ENCODE measurements at places on chromosomes 1 and 21. TPM values are rescaled to one million over a fixed set of nuclear protein-coding genes. Genes with fewer than 3 reads are reported as not detected.

OR2T33 gene
- total RNA-seq: not detected

SPOCD1 gene
- total RNA-seq: not detected

OR2T35 gene
- total RNA-seq: not detected

DNA sequence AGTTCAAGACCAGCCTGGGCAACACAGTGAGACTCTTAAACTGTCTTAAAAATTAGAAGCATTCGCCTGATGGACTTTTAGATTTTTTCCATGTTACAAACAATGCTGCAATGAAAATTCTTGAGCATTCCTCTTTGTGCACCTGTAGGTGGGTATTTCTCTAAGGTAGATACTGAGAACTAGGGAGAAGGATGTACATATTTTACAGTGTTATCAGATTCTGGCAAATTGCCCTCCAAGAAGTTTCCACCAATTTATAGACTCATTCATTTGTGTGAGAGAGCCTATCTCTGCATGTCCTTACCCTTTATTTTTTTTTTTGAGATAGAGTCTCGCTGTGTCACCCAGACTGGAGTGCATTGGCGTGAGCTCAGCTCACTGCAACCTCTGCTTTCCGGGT lies 12.3 kb upstream of the LEFTY2 start:
- no peak for DNase-seq

GRCh38 chr1:150922519-150922975 lies 3.6 kb upstream of the SETDB1 start:
- peak; percentile 28 for DNase-seq

- DNase-seq: no peak
Measured at GRCh38 chr1:38273196-38273804, 226.7 kb upstream of the POU3F1 start.

- no peak for DNase-seq
Measured at GRCh38 chr1:33560680-33561079, 88.2 kb downstream of the ZSCAN20 start.

GRCh38 chr1:9111957-9112356 lies 16.9 kb downstream of the GPR157 start:
- DNase-seq: no peak

DNA sequence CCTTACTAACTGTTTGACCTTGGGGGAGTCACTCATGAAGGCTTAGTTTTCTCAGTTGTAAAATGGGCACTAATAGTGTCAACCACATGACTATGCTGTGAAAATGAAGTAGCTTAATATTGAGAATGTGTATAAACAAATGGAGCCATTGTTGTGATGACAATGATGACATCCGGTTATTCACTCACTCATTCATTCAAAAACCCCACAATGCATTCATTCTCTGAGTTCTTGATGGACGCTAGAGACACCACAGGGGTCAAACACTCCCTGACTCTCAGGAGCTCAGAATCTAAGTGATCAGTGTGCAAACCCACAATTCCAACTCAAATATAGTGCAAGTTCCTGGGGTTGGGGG lies 138.9 kb downstream of the FOXD2 start:
- DNase-seq: no peak

GRCh38 chr1:235632506-235633401 lies 16.8 kb downstream of the GNG4 start:
- no peak for DNase-seq

- no peak for DNase-seq
Measured at GRCh38 chr1:45863218-45863617, 59.8 kb downstream of the MAST2 start.

- no peak for DNase-seq
Measured at GRCh38 chr1:117586747-117587498, 18.9 kb upstream of the TENT5C start.

- no peak for DNase-seq
Measured at GRCh38 chr1:224783006-224783651, 146.3 kb upstream of the DNAH14 start.

- peak; percentile 4 for DNase-seq
Measured at GRCh38 chr1:2352341-2352896, 38.9 kb downstream of the MORN1 start.

Data from left ventricle myocardium inferior (tissue), 1 donor.